ENCODE measurements at places on chromosomes 2 and 18.

DNA sequence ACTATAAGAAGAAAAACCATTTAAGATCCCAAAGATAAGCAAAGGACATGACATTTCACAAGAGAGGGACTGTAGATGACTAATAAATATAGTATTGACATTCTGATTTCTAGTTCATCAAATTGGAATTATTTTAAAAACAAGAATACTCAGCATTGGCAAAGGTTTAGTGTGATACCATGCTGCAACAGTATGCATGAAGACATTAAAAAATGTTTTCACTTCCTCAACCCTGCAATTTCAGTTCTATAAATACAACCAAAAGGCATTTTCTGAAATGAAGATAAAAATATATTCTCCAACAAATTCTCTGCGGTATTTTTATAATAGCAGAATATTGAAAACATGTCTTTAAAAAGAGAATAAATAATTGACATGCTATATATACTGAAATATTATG lies 2.1 kb downstream of the C2orf81 start:
- no peak for DNase-seq

DNA sequence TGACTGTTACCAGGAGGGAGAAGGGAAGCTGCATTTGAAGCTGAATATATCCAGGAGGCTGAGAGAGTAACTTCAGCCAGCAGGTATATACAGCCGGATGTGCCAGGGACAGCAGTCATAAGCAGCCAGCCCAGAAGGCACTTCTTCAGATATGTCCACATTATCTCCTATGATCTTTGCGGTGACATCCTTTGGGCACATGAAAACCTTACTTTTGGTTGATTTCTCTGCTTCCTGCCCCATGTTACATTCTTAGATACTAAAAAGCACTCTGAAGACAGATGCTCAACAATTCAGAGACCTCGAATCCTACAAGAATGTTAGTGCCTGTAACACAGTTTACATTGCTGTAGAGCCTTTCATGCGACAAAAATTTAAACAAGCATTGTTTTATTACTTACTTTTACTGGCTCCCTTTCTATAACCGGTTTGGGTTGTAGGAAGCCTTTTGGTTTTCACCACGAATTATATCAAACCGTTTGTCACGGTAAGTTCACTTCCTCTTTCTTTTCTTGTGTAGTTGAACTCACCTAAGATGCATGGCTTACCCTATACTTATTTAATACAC lies 50.3 kb upstream of the TLK1 start:
- no peak for DNase-seq

DNA sequence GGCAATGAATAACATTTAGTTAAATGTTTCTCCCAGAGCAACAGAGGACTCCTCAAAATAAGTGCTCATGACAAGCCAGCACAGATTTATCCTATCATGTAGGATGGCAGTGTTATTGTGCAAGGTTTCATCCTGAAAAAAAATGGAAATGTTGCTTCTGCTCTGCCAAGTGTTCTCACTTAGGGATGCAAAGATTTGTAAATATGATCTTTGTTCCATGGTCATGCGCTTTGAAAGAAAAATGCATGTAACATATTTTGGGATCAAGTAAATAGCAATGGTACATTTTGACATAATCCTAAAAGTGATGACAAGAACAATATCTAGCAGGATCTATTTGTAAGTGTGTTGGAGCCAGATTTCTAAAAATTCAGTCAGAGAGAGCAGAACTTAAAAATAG lies 229.5 kb upstream of the CCDC150 start:
- no peak for DNase-seq

- DNase-seq = no peak
These were observed 24.4 kb downstream of the MPHOSPH10 start for GRCh38 chr2:71154798-71155197.

- no peak for DNase-seq
These were observed 534.2 kb downstream of the SPAG16 start for GRCh38 chr2:213818436-213818835.

GRCh38 chr18:68991286-68991685 lies 193.4 kb downstream of the CCDC102B start:
- no peak for DNase-seq

DNA sequence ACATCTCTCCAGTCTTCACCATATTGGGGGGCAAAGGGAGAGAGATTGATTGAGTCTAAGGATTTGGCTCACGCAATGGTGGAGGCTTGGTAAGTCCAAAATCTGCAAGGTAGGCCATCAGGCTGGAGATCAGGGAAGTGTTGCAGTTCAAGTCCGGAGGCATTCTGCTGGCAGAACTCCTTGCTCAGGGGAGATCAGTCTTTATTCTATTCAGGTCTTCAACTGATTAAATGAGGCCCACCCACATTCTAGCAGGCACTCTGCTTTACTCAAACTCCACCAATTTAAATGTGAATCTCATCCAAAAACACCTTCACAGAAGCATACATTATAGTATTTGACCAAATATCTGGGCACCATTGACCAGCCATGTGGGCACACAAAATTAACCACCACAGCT lies 21.4 kb downstream of the SMYD1 start:
- no peak for DNase-seq

DNA sequence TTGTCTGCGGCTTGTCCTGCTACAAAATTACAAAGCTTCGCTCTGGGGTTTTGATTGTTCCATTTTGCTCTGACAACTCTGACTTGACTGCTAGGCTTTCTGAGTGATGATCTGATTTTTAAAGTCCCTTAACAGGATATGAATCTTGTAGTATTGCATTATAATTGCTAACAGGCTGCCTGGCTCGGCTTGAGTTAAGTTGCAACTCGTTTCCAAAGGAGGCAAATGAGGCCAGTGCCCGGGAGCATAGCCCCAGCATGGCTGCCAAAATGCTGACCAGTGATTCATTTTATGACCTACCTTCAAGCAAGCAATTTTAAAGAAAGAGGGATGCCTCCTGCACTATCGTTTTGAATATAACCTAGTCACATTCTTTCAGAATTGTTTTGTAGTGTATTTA lies 135.4 kb downstream of the COL6A3 start:
- no peak for DNase-seq

DNA sequence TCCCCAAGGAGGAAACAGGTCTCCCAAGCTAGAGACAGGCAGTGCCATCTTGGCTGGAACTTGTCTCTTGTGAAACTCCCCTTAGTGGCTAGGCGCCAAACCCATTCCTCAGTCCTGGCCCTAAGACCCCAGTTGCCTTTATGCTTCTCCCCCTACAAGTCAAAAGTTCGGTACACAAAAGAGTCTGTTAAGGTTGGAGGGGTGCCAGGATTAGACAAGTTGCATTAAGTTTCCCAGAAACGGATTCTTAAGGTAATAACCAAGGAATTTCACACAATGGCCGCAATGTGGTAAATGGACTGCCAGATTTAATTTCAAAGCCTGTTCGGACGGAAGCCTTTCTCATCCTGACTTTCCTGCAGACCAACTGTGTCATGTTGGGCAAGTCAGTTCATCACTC lies 80.7 kb downstream of the CCBE1 start:
- no peak for DNase-seq

DNA sequence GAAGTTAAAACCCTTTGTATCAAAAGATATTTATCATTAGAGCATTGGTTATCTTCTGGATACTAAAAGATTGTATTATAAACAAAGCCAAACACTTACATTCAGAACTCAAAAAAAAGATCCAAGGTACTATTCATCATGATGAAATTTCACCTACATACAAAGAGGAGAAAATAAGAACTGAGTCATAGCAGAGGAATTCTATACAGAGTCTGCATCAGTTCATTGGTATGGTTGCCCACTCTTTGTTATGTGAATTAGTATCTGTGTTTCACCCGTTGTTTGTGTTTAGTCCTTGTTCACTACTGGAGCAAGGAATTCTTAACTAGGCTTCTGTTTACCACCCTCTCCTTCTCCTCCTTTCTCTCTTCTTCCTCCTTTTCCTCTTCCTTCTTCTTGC lies 157.9 kb downstream of the LNPK start:
- DNase-seq = no peak
